ENCODE measurements at places on chromosomes 6 and 20. TPM values are rescaled to one million over a fixed set of nuclear protein-coding genes. Genes with fewer than 3 reads are reported as not detected.

Gene TFAP2A
- 0.36 TPM for polyA plus RNA-seq

Gene SIRPD
- not detected for polyA plus RNA-seq

Gene KHDC1L
- 0.40 TPM for polyA plus RNA-seq

Gene EGFL8
- 24.2 TPM for polyA plus RNA-seq

Gene CCN5
- 0.42 TPM for polyA plus RNA-seq

DNA sequence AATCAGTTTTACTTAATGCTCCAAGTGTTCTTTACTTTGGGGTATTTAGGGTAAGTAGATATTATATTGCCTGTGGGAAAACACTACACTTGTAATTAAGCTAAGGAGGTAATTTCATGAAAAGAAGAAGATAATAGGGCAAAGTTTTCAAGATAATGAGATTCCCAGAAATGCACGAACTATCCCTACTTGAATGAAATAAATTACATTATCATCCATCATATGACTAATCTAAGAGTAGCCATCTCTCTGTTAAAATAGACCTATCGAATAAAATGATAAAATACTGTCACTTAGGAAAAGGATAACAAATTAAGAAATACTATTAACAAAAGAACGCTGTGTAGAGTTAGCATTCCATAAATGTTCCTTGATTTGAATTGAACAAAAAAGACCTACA lies 135.1 kb upstream of the HDAC2 start:
- DNase-seq, result no peak

GRCh38 chr20:50272030-50272723 lies 81.5 kb downstream of the CEBPB start:
- DNase-seq, result no peak

GRCh38 chr6:169250660-169251059 lies 3.0 kb downstream of the THBS2 start:
- no peak for DNase-seq

GRCh38 chr20:34781220-34781619 lies 44.2 kb downstream of the NCOA6 start:
- DNase-seq, result no peak

DNA sequence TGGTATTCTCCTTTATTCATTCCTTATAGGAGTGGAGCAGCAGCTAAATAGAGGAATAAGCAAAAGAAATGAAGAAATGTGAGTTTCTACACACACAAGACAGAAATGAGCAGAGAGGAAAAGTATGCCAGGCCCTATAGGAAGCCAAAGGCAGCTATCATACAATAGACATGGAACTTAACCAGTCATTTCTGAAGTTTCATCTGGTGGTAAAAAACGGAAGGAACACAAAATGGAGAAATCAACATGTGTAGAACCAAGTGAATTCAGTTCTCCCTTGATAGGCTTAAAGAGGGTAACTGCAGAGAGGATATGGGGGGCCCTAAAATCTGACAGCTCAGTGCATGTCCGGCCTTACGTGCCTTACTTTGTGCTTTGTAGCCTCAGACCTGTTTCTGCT lies 44.6 kb downstream of the TSBP1 start:
- no peak for DNase-seq

- no peak for DNase-seq
Measured at GRCh38 chr6:148629181-148629580, 117.6 kb upstream of the UST start.

DNA sequence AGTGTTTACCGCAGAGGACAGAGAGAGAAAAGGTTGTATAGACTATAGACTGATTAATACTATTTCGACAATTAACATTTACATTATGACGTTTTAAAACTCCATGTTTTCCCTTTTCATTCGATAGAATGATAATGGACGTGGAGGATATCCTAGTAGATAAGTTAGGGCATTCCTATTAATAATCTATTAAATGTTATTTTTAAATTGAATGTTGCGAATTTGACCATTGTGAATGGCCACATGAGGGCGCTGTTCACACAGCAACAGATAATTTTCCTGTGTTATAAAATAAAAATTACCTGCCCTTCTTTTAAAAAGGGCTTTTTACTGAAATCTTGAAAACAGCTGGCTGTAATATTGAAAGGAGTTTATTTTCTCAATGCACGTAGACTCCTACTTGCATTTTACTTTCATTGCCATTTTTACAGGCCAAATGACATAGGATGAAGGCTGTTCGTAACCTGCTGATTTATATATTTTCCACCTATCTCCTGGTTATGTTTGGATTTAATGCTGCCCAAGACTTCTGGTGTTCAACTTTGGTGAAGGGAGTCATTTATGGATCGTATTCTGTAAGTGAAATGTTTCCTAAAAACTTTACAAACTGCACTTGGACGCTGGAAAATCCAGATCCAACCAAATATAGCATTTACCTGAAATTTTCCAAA lies 3.3 kb downstream of the ADGRB3 start:
- DNase-seq, result no peak

DNA sequence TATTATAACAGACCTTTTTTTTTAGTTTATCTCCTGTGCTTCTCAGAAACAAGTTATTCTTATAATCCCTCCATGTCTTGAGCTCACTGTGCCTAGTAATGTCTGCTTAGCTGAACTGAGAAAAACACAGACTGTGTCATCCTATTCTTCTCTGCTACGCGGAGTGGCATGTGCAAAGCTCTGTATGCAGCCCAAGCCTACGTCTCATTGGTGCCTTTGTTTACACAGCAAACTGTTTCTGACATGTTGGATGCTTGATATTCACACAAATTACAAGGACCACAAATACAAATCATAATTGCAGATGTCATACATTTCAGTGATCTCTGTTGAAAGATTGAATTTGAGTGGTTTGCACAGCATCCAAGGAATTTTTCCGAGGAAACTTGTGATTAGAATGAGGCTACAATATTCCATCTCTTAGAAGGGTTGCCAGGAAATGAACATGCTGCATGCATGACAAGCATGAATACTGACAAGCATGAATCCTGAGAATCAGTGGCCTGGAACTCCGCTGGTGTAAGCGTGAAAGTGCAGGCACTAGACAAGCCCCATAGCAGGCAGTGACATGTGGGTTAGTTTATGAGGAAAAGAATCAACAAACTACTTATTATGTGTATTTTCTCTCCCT lies 128.4 kb upstream of the SGK1 start:
- no peak for DNase-seq

DNA sequence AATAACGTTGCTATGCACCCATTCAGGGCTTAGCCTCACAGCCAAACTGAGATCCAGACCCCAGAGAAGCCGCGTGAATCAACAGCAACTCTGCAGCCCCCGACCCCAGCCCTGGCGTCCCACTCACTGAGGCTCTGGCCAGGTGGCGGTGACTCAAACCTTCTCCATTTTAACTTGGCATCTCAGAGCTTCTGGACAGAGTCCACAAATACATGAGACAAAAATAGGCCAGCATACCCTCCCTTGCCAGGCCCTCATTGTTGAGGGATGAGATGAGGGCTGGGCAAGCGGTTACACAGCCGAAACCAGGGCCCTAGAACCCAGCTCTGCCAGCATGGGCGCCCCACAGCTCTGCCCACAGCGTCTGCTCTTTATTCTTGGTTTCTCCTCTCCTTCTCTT lies 118.4 kb downstream of the MYLK4 start:
- DNase-seq, result no peak

DNA sequence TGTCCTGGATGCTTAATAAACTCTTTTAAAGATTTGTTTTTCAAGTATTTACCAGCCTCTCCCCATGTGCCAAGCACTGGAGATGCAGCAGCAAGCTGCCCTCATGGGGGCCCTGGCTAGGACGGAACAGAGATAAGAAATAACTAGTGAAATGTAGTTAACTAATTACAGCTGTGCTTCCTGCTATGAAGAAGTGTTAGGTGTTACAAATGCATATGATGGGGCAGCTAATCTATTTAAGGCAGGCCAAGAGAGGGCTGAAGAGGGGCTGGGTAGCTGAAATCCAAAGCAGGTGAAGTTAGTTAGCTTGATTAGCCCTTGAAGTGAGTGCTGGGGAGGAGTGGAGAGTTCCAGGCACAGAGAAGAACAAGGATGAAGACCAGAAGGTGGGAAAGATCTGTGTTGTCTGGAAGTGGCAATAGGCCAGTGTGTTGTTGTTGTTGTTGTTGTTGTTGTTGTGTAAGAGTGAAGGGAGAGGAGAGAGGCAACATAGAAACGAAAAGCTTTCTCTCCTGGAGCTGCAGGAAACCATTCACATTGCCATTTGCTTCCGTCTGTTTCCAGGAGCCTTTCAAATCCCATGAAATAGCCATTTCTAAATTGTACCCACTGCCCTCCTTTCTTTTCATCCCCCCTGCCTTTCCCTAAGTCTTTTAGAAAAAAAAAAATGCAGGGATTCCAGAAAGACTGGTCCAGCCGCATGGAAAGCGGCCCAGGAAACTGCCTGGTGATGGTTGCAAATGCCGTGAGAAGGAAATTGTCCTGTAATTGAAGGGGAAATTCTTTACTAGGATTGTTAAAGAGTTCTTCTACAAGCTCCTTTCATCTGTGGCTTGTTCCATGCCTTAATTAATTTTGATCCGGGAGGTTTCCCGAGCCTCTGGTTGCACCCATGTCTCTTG lies 119.6 kb downstream of the TFAP2C start:
- DNase-seq, result no peak

DNA sequence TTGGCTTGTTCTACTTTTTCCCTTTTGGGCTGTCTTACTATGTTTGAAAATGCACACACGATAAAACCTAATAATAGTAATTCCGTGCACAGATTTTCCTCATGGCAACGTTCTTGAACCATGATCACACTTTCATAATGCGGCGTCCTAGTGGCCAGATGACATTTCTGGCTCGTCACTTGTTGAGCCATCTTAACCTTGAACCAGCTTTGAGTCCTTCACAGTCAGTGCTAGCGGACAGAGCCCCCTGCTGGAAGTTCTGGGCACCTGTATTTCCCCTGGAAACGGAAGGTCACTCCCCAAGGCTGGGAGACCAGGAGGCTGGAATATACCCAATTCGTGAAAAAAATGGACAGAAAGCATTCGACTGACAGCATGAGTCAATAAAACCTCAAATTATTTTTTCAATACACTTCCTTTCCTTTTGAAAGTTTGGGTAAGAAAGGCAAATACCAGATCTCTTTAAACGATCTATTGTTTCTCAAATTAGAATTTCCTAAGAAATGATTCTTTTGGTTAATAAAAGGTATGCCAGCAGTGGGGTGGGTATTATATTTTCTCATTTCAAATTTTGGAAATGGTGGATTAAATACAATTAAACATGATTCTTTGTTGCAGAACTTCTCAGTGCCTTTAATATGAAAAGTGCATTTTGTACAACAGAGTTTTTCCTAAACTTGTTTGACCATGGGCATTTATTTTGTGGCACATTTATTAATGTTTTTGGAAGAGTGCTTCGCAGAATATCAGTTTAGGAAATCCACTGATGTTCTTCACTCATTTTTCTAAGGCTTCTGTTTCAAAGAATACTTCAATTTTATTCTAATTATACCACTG lies 542.3 kb downstream of the QKI start:
- DNase-seq, result peak; percentile 43
